ENCODE measurements at places on chromosomes 2 and 18. TPM values are rescaled to one million over a fixed set of nuclear protein-coding genes. Genes with fewer than 3 reads are reported as not detected.
A peak's percentile ranks its signal among the peaks of the same experiment; 100 is the strongest.

GRCh38 chr2:34419856-34420255, 820.8 kb upstream of the FAM98A start:
- H3K4me1 ChIP-seq: no peaks in the 10 kb centered on the region
- no peaks in the 10 kb centered on the region for H3K27me3 ChIP-seq
- H3K27ac ChIP-seq: no peak overlapping the region
- H3K36me3 ChIP-seq: no peaks in the 10 kb centered on the region

GRCh38 chr2:104852090-104852666, 1.7 kb upstream of the POU3F3 start:
- H3K36me3 ChIP-seq: no peaks in the 10 kb centered on the region
- H3K27ac ChIP-seq: no peak overlapping the region
- peak overlapping the region; percentile 62 for H3K4me3 ChIP-seq
- H3K27me3 ChIP-seq: peaks cover 92% of the 10 kb centered on the region
- H3K4me1 ChIP-seq: peaks cover 43% of the 10 kb centered on the region

- peaks cover 90% of the 10 kb centered on the region for H3K36me3 ChIP-seq
- no peak for DNase-seq
- no peak overlapping the region for H3K4me3 ChIP-seq
- no peak overlapping the region for H3K27ac ChIP-seq
- no peaks in the 10 kb centered on the region for H3K27me3 ChIP-seq
- peaks cover 4% of the 10 kb centered on the region for H3K4me1 ChIP-seq
Measured at GRCh38 chr2:201378496-201379397, 21.6 kb upstream of the FLACC1 start.

DNA sequence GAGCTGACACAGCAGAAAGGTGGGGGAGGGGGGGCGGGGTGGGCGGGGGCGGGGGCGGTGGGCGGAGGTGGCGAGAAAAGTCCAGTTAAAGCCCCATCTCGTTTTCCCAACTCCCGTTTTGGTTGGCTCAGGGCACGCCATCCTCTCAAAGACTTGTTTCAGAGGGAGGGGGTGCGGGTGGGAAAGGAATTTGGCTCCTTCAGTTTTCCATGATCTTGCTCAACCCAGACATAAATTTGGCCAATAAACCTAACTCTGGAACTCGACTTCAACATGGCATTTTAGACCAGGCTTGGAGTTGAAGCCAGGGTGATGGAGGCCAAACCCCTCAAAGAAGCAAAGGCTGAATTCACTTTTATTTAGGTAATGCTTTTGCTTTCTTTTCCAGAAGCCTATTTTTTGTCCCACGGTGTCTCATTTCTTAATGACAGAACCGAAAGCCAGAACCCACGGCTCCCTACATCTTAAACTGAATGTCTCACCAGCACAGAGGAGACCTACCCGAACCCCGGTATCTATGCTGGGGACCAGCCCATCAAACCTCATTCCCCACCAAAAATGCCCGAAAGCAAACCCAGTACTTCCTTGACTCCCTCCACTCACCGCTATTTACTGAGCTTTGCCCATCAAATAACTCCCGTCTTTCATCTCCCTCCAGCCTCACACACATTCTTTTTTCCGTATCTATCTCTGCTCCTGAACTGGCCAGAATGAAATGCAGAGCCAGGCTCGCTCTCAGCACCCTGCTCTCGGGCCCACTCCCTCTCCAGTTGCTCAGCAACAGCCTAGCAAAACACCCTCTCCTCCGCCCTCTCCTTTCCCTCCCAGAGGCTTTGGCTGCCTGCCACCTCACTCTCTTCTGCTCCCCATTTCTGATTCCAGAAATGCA, 4.3 kb downstream of the IGFBP5 start:
- peak overlapping the region; percentile 73 for H3K4me3 ChIP-seq
- peaks cover 11% of the 10 kb centered on the region for H3K27me3 ChIP-seq
- H3K27ac ChIP-seq: peak overlapping the region; percentile 94
- H3K36me3 ChIP-seq: peaks cover 14% of the 10 kb centered on the region
- peak; percentile 88 for DNase-seq

The GALR1 gene
- total RNA-seq: 0.05 TPM

The KLHL41 gene
- total RNA-seq: 163 TPM

The CYP20A1 gene
- total RNA-seq: 11.9 TPM

The ECEL1 gene
- not detected for total RNA-seq
